ENCODE measurements at places on chromosomes 4 and X.

DNA sequence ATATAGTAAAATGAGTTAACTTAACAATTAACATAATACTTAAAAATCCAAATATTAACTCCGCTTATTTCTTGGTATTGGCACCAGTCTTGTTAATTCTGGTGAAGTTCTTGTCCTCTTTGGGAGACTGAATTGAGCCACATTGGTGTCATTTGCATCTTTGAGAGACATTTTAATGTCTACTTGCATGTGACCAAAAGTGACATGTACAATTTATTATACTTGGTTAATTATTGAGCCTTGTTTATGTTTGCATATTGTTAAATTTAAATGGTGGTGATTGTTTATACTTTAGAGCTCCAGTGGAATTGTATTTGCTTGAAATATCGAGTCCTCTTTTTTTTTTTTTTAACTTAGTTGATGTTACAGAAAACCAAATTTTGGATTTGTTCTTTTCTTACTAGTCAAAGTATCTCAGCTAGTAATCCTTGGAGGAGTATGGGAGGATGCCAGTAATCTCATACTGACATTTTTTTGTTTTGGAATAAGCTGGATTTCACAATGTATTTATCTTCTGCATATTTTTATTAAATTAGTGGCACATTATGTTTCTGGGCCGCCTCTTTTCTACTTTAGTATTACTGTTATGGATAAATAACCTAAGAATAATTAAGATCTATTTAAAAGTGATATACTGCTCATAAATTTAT lies 3.9 kb downstream of the SPCS3 start:
- no peak for DNase-seq

GRCh38 chr4:113442826-113443225 lies 318.7 kb downstream of the CAMK2D start:
- DNase-seq, result no peak

DNA sequence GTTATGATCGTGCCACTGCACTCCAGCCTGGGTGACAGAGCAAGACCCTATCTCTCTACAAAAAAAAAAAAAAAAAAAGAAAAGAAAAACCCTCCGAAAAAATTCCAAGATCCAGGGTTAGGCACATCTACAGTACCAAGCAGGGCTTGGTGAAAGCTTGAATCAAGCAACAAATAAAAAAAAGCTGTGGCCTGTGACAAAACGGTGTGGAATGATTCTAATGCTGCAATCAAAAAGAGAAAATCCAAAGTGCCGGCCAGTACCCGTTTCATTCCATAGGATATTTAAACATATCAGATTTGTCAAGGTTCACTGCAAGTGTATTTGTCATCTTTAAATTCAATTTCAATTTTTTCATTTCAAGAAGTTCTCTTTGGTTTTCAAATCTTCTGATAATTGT lies 20.5 kb downstream of the RWDD4 start:
- DNase-seq, result no peak

DNA sequence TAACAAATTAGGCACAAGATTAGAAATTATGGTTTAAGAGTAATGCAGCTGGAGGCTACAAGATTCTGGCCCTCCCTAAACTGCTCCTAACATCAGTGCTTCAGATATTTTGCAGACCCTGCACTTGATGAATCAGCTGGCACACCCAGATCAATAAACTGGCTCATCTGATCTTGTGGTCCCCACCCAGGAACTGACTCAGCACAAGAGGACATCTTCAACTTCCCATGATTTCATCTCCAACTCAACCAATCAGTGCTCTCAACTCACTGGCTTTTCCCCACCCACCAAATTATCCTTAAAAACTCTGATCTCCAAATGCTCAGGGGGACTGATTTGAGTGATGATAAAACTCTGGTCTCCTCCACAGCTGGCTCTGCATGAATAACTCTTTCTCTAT lies 21.7 kb upstream of the TMEM33 start:
- no peak for DNase-seq

GRCh38 chr4:29867412-29867811 lies 852.8 kb upstream of the PCDH7 start:
- DNase-seq, result no peak

DNA sequence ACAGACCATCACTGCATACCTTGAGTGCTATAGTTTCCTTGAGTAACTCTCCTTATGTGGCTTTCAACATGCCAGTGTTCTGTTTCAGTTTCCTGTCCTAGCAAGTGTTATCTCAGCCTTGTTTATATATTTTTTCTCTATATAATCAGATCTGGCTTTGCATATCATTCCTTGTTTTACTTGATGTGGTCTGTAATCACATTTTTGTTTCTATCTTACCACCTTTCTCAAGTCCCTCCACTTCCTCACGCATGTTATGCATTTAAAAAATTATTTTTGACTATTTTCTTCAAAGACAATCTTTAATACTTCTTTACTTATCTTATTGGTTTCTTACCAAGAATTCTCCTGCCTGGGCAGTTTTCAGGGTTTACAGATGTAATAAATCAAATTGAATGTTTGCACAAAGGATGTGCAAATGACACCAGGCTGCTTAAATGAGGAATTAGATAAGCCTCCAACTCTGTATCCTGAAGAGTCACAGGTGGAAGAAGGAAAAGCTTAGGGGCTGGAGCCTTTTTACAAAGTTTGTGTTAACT lies 351.2 kb downstream of the BMPR1B start:
- DNase-seq, result no peak

DNA sequence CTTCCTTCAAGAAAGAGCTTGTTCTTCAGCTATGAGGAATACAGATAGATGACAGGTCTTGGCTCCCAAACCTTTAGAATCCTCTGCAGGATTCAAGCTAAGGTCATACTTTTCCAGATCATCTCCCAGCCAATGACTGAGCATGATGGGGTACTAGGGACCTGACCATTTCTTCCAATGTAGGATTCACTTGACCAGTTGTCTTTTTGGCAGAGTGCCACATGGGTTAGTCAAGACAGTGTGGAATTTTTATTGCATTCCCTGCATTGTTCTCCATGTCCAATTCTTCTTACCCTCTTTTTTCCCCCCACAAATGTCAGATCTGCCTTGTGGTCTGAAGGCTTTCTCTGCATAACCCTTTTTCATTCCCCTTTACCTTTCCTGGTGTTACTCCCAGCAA lies 99.5 kb downstream of the CCSER1 start:
- no peak for DNase-seq

DNA sequence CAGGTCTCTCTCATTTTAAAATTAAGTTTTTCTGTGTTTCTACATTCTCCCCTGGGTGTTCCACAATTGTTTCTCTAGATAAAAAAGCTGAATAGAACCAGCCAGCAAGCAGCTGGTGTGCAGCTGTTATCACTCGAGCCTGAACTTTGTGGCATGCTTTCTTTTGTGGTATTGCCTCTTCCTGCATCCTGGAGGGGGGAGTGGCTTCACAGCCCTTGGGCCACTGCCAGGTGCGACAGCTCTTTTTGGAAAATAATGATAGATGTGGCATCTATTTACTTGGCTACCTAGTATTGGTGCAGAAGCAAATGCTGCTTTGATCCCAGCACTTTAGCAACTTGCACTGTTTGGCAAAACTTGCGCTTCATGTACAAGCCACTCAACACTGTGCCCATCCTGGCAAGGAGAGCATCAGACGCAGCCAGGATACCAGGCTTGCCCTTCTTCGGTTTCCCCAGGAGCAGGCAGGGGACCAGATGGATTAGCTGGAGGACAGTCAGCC lies 69.4 kb downstream of the HMGB2 start:
- DNase-seq, result peak; percentile 77

GRCh38 chr4:5955201-5955821 lies 62.4 kb upstream of the CRMP1 start:
- peak; percentile 88 for DNase-seq

DNA sequence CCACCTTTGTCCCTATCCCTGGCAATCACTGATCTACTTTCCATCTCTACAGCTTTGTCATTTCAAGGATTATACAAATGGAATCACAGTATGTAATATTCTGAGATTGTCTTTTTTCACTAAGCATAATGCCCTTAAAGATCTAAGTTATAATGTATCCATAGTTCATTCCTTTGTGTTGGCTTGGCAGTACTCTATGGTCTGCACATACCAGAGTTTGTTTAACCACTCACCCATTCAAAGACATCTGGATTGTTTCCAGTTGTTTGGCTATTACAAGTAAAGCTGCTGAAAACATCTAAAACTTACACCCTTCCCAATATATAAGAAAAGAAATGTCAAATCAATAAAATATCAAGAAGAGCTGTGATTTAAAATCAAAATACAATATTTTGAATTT lies 26.0 kb upstream of the AWAT1 start:
- DNase-seq, result no peak

DNA sequence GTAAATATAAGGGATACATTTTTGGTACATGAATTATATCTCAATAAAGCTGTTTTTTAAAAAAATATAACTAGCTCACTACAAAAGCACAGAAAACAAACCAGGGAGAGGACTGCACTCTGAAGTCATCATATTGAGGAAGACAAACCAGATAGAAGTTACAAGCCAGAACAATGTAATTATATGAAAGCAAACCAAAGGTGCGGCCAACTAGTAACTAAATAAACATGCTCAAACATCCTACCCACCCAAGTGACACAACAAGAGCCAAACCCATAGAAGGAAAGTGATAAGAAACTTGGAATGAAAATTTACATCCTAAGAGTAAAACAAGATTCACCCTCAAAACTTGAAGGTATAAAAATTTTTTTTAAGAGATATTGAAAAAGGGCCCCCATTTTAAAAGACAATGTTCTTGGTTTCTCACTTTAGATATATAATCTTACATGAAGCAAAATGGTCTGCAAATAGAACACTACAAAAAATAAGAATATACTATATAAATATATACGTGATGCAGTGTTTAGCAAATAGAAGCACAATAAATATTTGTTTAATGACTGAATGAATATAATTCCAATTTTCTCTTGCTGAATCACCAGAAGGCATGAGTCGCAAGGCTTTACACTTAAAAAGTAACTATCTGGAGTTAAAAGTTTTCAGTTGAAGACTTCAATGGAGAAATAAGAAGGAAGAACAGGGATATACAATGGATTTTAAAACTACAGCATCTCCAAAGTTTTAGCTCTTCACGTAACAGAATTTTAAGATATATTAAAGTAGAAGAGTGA lies 4.0 kb upstream of the SH3D19 start:
- no peak for DNase-seq

DNA sequence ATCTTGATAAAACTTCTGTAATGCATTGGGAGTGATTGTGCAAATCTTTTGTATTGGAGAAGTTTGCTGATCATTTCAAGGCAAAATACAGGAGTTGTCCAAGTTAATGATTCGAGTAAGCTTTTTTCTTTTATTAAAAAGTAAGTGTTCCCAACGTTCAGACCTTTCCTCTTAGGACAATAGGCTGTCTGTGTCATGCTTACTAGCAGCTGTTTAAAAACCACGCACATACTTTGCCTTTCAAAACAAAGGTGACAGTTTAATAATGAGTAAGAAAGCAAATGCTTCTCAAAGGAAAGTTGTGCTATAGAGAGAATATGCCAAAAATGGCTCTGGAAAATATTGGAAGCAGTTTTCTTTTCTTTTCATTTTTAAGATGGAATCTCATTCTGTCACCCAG lies 11.2 kb downstream of the TRAPPC11 start:
- DNase-seq, result no peak

DNA sequence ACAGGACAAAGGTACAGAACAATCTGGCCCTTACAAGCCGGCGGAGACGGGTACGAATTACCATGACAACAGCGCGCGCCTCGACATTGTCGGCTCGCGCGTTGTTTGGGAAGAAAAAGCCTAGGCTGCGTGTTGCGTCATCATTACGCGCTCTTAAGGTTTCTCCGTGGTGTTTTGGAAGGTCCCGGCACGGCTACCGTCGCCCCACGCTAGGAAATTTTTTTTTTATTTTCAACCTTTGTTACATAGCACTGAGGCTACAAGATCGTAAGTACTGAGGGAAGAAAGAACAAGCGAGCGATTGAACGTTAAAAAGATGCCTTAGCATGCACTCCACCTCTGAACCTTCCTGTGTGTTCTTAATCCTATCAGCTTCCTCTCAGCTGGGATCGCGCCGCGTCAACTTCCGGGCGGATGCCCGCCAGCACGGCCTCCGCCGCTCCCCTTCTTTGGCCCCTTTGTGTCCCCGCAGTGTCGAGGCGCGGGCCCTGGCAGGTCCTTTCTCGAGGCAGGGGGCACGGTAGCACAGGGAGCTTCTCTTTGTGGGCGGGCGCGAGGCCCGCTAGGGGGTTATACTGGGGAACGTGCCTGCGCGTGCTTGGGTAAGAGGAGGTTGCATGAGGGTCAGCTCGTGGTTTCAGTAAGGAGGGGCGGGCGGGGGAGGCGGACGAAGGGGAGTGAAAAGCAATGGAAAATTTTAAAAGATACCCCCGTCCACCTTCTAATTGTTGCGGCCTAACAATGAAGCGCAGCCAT lies at the start of gene SMARCAD1:
SMARCAD1 (plus strand) TSS at position 397 of the 756 bp plus-strand sequence. CDS start 530 bp downstream, outside the sequence.
- DNase-seq, result peak; percentile 97

DNA sequence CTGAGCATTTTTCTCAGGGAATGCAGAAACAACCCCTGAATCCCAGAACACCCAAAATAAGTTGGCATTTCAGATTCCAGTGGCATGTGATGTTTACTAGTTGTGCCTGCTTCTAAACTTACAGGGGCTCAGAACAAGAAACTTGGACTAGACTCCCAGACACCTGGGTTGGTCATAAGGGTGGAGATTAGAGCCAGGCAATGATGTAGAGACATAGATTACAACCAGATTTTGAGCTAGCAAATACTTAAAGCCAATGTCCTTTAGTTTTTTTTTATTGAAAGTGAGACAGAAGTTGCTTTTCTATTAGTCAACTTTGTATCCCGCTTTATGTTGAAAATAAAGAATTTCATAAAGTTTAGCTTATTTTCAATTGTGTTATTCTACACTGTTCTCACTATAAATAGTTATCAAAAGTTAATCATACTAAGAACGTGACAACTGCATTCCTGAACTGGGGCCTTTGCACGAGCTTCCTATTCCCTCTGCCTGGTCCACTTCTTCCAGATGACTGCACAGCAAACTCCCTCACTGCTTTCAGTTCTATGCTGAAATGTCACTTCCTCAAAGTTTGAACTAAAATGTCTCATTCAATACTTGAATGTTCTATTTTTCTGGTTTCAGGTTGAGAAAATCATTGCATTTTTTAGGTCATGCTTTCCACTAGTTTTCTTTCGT lies 224.7 kb upstream of the PPP1R2C start:
- DNase-seq, result no peak

- DNase-seq, result no peak
Observed at GRCh38 chr4:130395871-130396270, 1299.9 kb downstream of the C4orf33 start.

DNA sequence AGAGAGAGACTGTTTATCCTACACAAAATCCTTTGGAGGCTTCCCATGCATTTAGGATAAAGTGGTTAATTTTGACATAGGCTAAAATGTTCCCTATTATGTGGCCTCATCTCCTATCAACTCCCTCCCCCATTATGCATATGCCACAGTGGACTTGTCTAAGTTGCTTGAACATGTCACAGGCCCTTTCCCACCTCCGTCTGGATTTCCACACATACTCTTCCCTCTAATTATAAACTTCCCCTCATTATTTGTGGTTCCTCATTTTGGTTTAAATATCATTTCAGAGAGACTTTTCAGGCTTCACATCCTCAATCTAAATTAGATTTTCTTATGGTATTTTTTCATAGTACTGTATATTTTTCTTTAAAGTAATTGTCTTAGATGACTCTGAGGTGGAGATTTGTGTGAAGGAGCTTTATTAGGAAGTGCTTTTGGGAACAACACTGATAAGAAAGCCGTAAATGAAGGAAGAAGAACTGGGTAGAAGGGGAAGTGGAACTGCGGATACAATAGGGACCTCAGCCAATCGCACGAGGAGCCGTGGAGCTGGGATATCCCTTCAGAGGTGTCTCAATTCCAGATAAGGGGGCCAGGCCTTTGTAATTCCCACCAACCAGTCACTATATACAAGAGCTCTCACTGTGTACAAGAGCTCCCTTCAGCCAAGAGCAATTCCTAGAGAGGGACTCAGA lies 7.9 kb downstream of the C4orf17 start:
- no peak for DNase-seq

- no peak for DNase-seq
Observed at GRCh38 chrX:8418301-8418700, 46.3 kb upstream of the VCX3B start.

Data from NCI-H1092 treated with DMSO at 0.1 percent for 48 hours (cell line).